G401 (cell line): ENCODE measurements at places on chromosomes 1 and 21.

GRCh38 chr1:236247286-236247685, 34.5 kb downstream of the ERO1B start:
- no peak for DNase-seq

GRCh38 chr1:83970802-83971201, 28.1 kb downstream of the TTLL7 start:
- no peak for DNase-seq

- no peak for DNase-seq
These were observed 75.1 kb downstream of the ARHGEF10L start for GRCh38 chr1:17614586-17614985.

DNA sequence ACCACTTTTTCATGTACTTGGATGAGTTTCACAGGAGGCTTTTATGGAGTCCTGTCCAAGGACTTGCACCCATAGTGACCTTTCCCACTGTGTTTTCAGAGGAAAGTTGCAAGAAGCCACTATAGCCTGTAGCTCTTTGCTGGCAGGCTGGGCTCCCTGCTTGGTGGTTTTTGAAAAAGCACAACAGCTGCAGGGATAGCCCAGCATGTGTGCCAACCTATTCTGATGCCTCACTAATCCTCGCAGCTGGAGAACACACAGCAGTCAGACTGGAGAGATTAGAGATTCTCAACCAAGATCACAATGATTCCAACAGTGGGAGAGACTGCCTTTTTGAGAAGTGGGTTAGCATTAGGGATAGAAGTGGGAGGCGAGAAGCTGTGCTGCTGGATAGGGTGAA, 24.1 kb upstream of the ARHGEF11 start:
- no peak for DNase-seq

DNA sequence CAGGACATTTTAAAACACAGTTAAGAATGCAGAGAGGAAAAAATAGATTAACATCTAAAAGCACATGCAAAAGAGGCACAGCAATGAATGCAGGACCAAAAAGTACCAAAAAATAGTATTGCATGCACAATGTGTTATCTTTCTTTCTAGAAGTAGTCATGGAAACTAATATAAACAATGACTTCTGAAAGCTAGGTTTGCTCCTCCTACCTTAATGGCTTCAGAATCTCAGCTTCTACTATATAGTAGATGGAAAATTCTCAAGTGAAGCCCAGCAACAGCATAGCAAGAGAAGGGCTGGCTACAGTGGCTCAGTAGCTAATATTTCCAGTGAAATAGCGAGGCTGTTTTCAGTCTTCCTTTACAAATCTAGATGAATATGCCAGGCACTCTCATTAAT, 125.1 kb downstream of the CRB1 start:
- no peak for DNase-seq

DNA sequence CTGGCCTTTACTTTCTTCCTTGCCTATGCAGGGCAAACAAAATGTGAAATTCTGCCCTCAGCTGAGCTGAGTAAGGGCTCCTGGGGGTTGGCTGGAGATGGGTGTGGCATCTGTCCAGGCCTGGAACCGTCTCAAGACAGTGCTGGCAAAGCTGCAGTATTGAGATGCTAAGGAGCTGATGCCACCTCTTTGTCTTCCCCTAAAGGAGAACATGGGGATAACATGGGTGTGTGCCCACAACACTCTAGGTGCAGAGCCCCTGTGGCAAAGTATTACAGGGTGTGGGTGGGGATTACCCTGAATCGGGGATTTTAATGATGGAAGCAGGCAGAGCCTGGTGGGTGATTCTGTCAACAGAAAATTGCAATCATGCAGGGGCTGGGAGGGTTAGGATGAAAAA, 2.5 kb upstream of the ST3GAL3 start:
- peak; percentile 70 for DNase-seq

DNA sequence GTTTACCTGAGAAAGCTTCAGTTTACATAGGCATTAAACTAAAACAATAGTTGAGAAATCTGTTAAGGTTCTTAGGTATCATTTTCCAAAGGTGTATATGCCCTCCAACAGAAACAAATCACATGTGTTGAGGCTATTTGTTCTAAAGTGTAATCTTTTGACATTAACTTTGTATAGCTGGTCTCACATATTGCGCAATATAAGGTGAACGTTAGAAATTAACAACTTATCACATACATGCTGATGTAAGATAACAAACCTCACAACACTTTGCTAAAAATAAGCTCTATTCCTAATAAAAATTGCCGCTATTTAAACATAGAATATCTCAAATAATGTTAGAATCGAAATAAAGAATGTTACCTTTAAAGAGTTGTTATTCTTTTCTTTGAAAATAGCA, 340.6 kb downstream of the SRGAP2C start:
- no peak for DNase-seq

GRCh38 chr1:205306929-205307566, 14.5 kb downstream of the NUAK2 start:
- DNase-seq = no peak

DNA sequence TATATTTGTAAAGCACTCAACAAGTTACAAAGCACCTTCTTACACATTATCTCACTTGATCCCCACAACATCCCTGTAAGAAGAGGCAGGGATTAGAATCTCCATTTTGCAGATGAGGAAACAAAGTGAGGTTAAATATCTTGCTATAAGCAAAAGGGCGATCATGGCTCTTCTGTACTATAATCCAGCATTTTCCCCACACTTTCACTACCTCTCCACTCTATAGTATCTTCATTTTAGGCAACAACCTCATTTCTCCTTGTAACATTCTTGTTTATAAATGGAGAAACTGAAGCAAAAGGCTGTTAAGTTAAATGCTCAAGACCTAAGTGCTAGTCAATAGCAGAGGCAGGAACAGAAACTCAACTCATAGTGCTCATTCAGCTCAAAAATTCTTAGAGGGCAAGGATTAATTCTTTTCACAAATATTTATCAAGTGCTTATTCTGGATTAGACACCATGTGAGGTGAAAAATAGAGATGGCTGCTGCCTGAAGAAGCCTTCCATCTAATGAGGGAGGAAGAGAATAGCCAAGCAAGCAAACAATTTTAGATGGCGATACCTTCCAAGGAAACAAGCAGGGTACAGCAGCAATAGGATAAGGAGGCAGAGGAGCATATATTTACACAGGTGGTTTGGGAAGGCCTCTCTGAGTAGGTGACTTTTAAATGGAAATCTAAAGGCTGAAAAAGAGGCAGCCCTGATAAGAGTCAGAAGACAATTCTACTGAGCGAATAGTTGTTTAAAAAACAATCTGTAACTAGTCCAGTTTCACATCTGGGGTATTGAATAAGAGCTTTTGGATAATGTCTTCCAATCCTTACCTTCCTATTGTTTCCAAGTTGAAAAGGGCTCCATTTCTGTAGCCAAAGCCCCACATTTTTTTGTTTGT, 3.5 kb downstream of the ERRFI1 start:
- DNase-seq = no peak

DNA sequence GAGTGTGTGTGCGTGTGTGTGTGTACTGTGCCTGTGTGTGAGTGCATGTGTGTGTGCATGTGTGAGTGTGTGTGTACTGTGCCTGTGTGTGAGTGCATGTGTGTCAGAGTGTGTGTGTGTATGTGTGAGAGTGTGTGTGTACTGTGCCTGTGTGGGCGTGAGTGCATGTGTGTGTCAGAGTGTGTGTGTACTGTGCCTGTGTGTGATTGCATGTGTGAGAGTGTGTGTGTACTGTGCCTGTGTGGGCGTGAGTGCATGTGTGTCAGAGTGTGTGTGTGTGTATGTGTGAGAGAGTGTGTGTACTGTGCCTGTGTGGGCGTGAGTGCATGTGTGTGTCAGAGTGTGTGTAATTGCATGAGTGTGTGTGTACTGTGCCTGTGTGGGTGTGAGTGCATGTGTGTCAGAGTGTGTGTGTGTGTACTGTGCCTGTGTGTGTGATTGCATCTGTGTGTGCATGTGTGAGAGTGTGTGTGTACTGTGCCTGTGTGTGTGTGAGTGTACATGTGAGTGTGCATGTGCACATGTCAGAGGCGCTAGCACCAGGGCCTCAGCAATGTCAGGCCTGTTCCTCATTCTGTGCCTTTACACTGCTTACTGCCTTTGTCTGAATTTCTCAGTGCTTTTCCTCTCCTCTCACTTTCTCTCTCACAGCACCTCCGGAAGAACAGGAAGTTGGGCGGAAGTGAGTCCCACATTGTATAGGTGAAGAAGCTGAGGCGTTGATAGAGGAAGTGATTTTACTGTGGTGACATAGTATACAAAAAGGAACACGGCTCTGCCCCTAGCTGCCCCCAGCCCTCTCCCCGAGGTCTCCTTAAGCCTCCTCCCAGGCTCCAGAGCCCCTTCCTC, 4.9 kb downstream of the SLC5A9 start:
- no peak for DNase-seq

- peak; percentile 62 for DNase-seq
These were observed 33.9 kb upstream of the ASPM start for GRCh38 chr1:197180252-197180878.

- no peak for DNase-seq
These were observed 24.4 kb downstream of the YTHDF2 start for GRCh38 chr1:28761189-28761588.

GRCh38 chr1:26832249-26832960, 5.9 kb downstream of the ZDHHC18 start:
- DNase-seq = no peak

DNA sequence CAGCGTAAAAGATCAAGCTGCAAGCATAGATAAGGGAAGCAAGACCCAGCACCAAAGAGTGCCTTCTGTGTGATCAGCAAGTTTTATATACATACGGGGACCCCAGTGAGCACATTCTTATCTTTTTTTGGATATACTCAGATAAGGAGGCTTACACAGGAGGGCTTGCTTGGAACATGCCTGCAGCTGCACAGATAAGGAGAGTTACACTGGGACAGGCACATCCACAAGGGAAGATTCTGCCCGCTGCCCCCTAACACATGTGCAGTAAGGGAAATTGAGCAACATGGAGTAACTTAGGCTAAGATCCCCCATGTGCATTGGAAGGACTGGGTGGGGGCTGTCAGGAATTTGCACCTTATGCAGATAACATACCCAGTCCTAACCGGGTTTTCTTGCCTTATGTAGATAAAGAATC, 1334.8 kb downstream of the MRPL39 start:
- DNase-seq = no peak

GRCh38 chr1:169110689-169111447, 4.4 kb downstream of the ATP1B1 start:
- no peak for DNase-seq

- no peak for DNase-seq
These were observed 24.5 kb upstream of the DISC1 start for GRCh38 chr1:231601824-231602672.

- peak; percentile 63 for DNase-seq
These were observed 8.7 kb upstream of the CD34 start for GRCh38 chr1:207919523-207920170.

DNA sequence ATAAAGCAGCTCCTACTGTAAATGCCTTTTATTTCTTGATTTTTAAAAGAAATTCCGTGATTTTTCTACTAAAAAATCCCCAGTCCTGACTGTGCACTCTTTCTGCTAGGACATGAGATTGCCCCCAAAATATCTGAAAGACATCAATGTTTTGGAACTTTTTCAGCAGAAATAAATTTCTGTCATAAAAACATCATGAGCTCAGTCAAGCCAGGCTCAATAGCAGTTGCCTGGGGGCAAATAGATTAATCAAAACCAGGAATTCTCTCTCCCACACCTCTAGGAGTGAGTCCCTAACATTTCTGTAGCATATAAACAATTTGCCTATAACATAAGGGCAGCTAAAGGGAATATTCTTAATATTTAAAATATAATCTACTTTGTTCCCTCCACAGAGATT, 654.1 kb downstream of the PTPRC start:
- no peak for DNase-seq

- no peak for DNase-seq
These were observed 54.1 kb upstream of the CFAP298 start for GRCh38 chr21:32666258-32666657.

DNA sequence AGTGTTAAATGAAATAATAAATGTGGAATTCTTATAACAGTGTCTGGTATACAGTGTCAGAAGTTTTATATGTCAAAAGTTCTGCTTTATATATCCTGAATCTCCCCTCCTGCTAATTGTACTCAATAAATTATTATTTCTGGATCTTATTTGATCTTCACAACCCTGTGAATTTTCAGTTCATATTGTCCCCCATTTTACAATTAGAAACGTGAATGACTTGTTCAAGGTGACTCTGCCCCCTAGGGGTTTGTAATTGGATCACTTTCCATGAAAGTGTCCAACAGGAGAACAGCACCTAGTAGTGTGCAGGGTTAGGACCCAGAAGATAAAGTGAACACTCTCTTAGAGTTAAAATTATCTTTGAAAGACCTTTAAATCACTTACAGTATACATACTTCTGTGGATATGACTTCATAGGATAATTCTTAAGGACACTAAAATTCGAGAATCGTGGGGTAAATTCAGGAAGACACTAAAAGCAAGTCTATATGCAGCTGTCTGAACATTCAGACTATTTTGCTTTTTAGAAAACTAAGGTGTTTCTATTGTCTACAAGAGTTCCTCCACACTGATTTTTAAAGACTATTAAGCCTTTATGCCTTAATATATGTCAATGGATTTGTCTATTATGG, 4.5 kb upstream of the DDR2 start:
- DNase-seq = peak; percentile 12

- peak; percentile 35 for DNase-seq
These were observed 248.3 kb upstream of the CAMK1G start for GRCh38 chr1:209335178-209335577.
